ENCODE measurements at places on chromosomes 1 and 21.

DNA sequence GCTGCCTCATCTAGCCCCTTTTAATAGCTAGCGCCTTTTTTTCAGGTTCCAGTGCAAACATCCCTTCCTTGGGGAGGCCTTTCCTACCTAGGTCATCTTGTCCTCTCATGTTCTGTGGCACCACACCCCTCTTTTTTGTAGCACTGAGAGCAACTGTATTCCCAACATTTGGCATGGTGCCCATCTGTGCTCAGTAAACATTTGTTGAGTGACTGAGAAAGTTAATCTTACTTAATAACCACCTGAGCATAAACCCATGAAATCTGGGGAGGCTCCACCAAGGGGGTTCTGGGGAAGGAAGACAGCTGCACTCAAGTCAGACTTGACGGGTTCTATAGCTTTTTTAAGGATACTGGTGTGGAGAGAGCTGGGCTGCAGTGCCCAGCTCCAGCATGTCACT is 90.0 kb downstream of the NOS1AP start:
- no peak overlapping the region for H3K27ac ChIP-seq
- H3K4me3 ChIP-seq = no peak overlapping the region
- H3K4me1 ChIP-seq = peaks cover 4% of the 10 kb centered on the region
- DNase-seq = no peak
- no peaks in the 10 kb centered on the region for H3K27me3 ChIP-seq
- no peaks in the 10 kb centered on the region for H3K36me3 ChIP-seq

GRCh38 chr1:170503665-170504064 is 28.3 kb upstream of the GORAB start:
- DNase-seq = no peak
- no peak overlapping the region for H3K27ac ChIP-seq
- H3K27me3 ChIP-seq = peaks cover 3% of the 10 kb centered on the region
- no peaks in the 10 kb centered on the region for H3K4me1 ChIP-seq

DNA sequence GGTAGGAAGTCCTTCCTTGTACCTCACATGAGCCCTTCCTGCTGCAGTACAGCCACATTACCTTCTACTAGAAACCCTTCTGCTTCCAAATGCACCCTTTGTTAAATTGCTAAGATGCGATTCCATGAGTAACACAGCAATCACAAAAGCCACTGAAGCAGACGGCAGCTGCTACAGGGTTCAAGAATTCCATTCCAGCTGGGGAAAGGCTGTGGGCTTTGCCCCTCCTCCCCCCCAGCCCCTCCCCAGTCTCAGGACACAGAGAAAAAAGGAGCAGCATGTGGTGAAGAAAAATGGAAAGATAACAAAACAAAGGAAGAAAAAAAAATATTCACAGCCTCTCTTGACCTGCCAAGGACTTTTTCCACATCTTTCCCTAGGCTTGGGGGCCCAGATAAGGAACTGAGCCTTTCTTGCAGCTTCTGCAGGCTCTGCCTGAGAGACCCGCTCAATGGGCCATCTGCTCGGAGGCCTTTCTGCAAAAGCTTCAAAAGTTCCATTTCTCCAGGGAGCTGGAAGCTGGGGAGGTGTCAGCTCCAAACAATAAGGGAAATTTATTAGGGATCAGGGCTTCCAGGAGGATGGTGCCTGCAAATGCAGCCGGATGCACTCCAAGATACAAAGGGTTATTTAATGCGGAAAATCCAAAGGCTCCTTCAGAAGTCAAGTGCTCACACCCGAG is 72.1 kb downstream of the SYT2 start:
- H3K4me1 ChIP-seq = peaks cover 14% of the 10 kb centered on the region
- no peaks in the 10 kb centered on the region for H3K36me3 ChIP-seq
- no peak overlapping the region for H3K4me3 ChIP-seq

GRCh38 chr1:25427696-25428095 is 3.0 kb upstream of the MACO1 start:
- no peak overlapping the region for H3K4me3 ChIP-seq
- H3K4me1 ChIP-seq = peaks cover 19% of the 10 kb centered on the region
- no peak overlapping the region for H3K27ac ChIP-seq
- H3K27me3 ChIP-seq = no peaks in the 10 kb centered on the region
- no peaks in the 10 kb centered on the region for H3K36me3 ChIP-seq
- DNase-seq = no peak

All from mesothelial cell of epicardium (in vitro differentiated cells).